ENCODE measurements at places on chromosomes 2 and 18.

DNA sequence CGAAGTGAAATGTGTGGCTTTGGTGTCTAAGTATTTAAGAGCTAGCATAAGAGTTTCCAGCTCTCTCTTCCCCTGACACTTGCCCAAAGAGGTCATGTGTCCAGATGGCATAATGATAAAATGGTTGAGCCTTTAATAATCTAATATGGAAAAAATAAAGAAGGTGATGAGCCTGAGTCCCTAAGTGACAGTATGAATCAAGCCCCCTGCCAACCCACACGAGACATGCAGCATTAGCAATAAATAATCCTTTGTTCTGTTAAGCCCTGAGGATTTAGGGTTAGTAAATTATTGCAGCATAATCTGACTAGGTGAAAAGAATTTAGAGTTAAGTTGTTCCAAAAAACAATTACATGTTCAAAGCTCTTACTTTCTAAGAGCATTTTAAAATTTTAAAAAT is 217.2 kb upstream of the CCDC150 start:
- DNase-seq, result no peak

GRCh38 chr2:175062787-175063585 is 57.8 kb upstream of the CHN1 start:
- DNase-seq, result no peak

GRCh38 chr2:177817300-177817699 is 255.3 kb downstream of the PDE11A start:
- no peak for DNase-seq

DNA sequence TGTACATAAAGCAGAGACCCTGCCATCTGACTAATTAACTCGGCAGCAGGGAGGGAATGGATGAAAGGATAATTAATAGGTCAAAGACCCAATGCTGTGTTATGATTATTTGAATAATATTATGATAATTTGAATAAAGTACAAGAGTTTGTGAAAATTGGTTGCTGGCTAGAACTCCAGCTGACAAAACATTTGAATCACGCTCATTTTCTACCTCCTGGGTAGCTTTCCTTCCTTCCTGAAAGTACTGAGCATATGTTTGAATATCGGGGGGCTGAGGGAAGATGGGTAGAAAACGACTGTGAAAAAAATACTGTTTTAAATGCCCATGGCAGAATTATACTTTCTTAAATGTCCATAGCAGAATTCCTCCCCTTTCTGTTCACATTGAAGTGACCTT is 243.6 kb upstream of the RBMS1 start:
- no peak for DNase-seq

GRCh38 chr2:98333922-98334321 is 12.3 kb upstream of the CNGA3 start:
- no peak for DNase-seq

- DNase-seq, result no peak
Observed at GRCh38 chr2:234289834-234290590, 206.9 kb downstream of the ARL4C start.

DNA sequence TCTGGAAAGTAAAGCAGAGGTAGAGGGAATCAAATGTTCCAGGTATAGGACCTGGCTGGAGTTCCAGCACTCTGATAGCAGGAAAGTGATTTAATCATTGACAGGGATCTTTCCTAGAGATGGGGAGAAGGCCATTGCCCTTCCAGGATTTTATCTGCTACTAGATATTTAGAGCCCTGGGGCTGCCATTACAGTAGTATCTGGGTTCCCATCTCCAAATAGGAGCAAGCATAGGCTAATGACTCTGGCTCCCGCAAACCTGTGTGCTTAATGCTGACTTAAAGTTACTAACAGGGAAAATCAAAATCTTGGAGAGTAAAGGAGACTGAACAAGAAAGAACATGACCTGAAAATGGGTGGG is 297.6 kb upstream of the CCDC68 start:
- DNase-seq, result no peak

DNA sequence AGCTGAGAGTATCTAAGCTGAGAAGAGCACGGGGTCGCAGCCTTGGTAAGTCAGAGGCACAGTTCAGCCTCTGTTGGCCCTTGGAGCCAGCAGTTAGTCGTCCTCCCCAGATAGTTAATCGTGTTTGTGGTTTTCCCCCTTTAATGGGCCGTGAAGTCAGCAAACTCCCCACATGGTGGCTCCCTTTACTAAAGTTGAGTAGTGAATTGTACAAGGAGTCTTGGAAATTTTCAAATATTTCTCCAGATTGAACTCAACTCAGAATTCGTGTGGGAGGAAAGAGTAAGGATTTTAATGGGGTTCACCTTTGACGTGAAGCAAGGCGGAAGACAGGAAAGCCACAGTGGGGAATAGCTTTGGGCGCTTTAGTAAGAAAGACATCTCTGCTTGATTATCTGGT is 2.4 kb upstream of the ADCYAP1 start:
- no peak for DNase-seq

Measured in AG04449 (cell line).